ENCODE measurements at places on chromosomes 5 and 9. TPM values are rescaled to one million over a fixed set of nuclear protein-coding genes. Genes with fewer than 3 reads are reported as not detected.
A peak's percentile ranks its signal among the peaks of the same experiment; 100 is the strongest.

DNA sequence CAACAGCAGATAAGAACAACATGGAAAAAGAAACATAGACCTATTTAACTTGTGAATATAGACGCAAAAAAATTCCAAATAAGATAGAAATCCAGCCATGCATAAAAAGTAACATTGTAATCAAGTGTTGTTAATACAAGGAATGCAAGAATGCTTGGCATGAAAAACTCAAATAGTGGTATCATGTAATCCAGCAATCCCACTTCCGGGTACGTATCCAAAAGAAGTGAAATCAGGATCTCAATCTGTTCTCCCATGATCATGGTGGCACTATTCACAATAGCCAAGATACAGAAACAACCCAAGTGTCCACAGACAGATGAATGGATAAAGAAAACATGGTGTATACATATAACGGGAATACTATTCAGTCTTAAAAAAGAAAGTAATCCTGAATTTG is 437.4 kb downstream of the ARHGEF28 start:
- no peaks in the 10 kb centered on the region for H3K4me1 ChIP-seq
- no peaks in the 10 kb centered on the region for H3K27me3 ChIP-seq
- no peaks in the 10 kb centered on the region for H3K36me3 ChIP-seq
- H3K27ac ChIP-seq: no peak overlapping the region
- no peak overlapping the region for H3K4me3 ChIP-seq

DNA sequence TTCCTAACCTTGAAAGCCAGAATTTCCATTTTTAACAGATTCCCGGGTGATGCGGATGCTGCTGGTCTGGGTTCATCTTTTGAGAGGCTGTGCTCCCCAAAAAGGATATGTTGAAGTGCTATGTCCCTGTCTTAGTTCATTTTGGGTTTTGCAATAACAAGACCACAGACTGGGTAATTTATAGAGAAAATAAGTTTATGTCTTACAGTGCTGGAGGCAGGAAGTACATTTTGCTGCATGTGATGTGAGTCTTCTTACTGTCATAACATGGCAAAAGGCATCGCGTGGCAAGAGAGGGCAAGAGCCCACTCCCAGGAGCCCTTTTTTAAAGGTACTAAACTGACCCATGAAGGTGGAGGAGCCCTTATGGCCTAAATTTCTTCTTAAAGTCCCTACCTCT is 114.1 kb downstream of the DAPK1 start:
- no peak overlapping the region for H3K27ac ChIP-seq
- no peaks in the 10 kb centered on the region for H3K4me1 ChIP-seq
- H3K27me3 ChIP-seq: peaks cover 5% of the 10 kb centered on the region
- no peak for DNase-seq
- H3K36me3 ChIP-seq: no peaks in the 10 kb centered on the region
- H3K4me3 ChIP-seq: no peak overlapping the region

MELK gene
- polyA plus RNA-seq: 1.2 TPM

DNA sequence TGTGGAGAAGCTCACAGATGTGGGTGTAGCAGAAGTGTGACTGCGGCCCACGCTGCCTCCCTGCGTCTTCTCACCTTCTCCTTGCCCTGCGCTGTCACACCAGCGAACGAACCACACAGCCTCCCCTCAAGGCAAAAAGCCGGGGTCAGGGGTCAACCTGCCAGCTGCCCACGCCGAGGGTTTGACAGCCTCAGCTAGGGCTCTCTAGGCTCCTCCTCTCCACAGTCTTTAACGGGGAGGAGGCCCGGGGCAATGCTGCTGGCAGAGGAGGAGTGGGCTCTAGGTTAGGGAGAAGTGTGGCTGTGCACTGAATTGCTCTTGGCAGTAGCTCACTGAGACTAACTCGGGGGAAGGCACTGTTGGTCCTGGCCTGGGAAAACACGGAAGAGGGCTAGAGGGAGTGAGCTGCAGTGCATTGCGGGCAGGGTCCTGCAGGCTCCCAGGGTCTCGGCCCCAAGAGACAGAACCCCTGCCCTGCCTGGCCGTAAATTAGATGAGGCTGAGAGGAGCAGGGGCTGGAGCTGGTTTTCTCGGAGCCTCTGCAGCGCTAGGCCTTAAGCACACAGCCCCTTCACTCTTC is 4.2 kb upstream of the TRIM52 start:
- H3K4me1 ChIP-seq: peaks cover 19% of the 10 kb centered on the region
- H3K36me3 ChIP-seq: no peaks in the 10 kb centered on the region
- no peak overlapping the region for H3K27ac ChIP-seq
- DNase-seq: no peak
- peaks cover 11% of the 10 kb centered on the region for H3K27me3 ChIP-seq
- no peak overlapping the region for H3K4me3 ChIP-seq

OCLN gene
- 0.08 TPM for polyA plus RNA-seq

KIAA1958 gene
- polyA plus RNA-seq: 2.7 TPM

- H3K4me1 ChIP-seq: no peaks in the 10 kb centered on the region
- no peak overlapping the region for H3K4me3 ChIP-seq
- H3K27me3 ChIP-seq: peaks cover 2% of the 10 kb centered on the region
- no peaks in the 10 kb centered on the region for H3K36me3 ChIP-seq
- DNase-seq: no peak
- H3K27ac ChIP-seq: no peak overlapping the region
Measured at GRCh38 chr5:32779754-32780415, 68.8 kb downstream of the NPR3 start.

RAB3C gene
- not detected for polyA plus RNA-seq

DNA sequence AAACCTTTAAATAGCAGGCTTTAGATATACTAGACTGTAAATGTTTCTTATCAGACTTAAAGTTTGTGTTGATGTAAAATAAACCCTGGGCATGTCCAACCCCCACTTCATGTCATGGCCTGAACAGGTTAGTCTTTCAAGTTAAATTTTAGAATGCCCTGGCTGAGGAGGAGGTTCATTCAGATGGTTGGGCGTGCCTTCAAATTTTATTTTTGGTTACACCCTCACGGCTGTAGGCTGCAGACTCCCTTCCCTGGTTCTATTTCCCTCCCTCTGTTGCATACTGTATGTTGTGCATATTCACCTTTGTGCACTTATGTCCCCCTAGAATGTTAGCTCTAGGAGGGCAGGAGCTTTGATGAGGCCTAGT is 5.3 kb upstream of the BICD2 start:
- no peak for DNase-seq
- no peak overlapping the region for H3K27ac ChIP-seq
- H3K4me1 ChIP-seq: peaks cover 13% of the 10 kb centered on the region
- H3K27me3 ChIP-seq: peaks cover 11% of the 10 kb centered on the region

DNA sequence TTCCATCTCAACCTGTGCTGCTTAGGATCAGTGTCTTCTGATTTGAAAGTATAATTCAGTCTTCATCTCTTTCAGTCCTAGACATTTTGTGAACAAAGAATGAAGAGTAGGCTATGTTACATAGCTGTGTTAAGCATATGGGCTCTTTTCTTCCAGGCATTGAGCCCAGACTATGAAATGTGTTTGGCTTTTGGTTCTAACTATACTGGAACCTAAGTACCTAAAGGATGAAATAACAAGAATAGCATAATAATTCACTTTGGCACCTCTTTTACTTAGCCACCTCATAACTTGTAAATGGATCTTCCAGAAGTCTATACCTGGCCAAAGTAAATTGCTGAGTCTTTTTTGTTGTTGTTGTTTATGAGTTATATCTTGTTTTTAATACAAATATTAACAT is 71.4 kb downstream of the SLF1 start:
- no peak overlapping the region for H3K4me3 ChIP-seq
- no peaks in the 10 kb centered on the region for H3K27me3 ChIP-seq
- no peak for DNase-seq

GRCh38 chr9:112531666-112532282 is 45.1 kb downstream of the KIAA1958 start:
- H3K4me1 ChIP-seq: peaks cover 15% of the 10 kb centered on the region
- H3K36me3 ChIP-seq: no peaks in the 10 kb centered on the region
- DNase-seq: no peak
- no peaks in the 10 kb centered on the region for H3K27me3 ChIP-seq
- H3K27ac ChIP-seq: no peak overlapping the region

DOLPP1 gene
- 13.1 TPM for polyA plus RNA-seq

PCDHGB4 gene
- 0.13 TPM for polyA plus RNA-seq

TAF11L11 gene
- polyA plus RNA-seq: not detected

DNA sequence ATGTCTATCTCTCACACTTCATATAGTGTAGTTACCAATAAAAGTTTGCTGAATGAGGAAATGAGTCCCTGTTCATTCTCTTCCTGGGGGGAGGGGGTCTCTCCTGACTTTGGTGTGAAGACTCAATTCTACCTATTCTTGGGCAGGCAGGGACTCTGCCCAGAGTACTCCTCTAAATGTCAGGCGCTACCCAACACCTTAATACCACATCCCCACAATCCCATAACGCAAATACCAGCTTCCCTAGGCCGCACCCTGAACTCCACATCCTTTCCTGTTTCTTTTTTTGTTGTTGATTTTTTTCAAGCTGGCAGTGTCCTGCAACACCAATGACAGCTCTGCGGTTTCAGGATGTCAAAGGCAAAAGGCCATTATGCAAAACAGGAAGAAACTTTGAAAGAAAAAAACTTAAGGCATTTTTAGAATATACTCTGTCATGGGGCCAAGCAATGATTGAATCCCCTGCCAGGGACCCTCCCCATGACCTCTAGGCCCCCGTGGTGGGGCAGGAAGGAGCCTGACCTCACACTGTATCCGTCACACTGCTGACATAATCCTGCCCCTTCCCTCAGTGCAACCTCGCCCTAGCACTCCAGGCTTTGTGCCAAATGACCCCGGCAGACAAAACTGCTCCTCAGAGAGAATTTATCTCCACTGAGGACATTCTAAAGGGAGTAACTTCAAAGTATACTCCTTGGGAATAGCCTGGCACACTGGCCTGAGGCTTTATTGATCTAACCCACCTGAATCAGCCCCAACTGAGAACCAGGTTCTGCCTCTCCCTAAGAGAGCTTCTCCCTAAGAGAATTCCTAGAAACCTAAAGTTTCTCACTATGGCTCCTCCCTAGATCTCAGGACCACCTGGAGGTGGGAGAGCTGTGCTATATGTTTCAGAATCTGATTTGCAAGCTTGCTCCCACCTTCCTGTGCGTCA is 8.0 kb downstream of the B4GALT1 start:
- H3K27ac ChIP-seq: peak overlapping the region; percentile 99
- H3K4me3 ChIP-seq: peak overlapping the region; percentile 76
- peak; percentile 79 for DNase-seq

DNA sequence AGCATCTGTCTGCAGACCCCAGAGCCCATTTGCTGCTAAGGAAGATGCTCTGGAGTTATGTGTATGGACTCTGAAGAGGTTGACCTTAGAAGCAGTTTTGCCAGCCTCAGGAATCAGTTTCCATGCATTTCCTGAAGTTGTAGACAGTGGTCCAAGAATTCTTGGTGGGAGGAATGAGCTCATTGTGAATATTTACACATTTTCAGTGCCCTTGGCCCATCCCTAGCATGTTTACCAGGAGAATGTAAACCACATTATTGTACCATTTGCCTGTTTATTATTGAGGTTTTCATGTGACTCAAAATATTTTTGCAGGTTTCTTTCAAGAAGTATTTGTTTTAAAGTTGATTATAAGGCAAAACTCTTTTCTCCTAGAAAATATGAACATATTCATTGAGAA is 93.8 kb downstream of the NXNL2 start:
- no peaks in the 10 kb centered on the region for H3K36me3 ChIP-seq
- H3K27me3 ChIP-seq: peaks cover 4% of the 10 kb centered on the region

- DNase-seq: no peak
- no peak overlapping the region for H3K4me3 ChIP-seq
- H3K27me3 ChIP-seq: no peaks in the 10 kb centered on the region
- no peaks in the 10 kb centered on the region for H3K36me3 ChIP-seq
- no peaks in the 10 kb centered on the region for H3K4me1 ChIP-seq
Measured at GRCh38 chr9:82938426-82939218, 124.3 kb downstream of the RASEF start.

FOXD4L3 gene
- not detected for polyA plus RNA-seq

GPBP1 gene
- 95.6 TPM for polyA plus RNA-seq

ZBTB43 gene
- 10.3 TPM for polyA plus RNA-seq

DNA sequence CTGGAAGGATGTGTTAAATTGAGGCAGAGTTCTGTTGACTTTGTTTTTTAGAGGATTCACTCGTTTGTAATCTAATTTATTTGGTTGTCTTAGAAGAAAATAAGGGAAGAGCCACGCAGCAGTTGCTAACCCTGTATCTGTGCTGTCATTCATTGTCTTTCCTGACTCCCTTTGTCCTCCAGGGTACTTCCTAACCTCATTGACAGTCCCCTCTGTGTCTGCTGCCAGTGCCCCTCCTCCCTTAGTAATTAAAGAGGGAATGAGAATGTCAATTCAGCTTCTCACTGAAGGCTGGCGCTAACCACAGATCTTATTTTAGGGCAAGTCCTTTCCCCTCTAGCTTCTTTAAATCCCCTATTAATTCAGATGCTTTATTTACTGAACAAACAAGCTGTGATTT is 84.0 kb downstream of the MAST4 start:
- no peaks in the 10 kb centered on the region for H3K36me3 ChIP-seq
- H3K4me3 ChIP-seq: no peak overlapping the region
- H3K27me3 ChIP-seq: peaks cover 1% of the 10 kb centered on the region
- no peak for DNase-seq
- H3K27ac ChIP-seq: no peak overlapping the region
- H3K4me1 ChIP-seq: no peaks in the 10 kb centered on the region

DNA sequence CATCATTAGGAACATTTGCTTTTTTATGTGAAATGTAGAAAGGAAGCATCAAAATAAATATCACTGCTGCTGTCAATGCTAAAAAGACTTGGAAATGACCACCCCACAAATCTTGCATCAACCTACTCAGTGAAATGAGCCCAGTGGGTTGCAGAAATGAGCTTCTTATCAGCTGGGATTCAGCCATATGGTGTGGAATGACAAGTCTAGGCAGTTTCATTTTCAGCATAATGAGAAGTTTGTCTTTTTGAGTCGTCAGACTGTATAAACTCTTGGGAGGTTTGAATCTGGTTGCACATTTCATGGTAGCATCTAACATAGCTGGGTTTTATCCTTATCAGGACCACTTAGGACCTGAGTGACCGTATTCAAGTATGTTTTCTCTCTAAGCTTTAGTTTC is 251.1 kb upstream of the PPP1R2B start:
- H3K27me3 ChIP-seq: peaks cover 4% of the 10 kb centered on the region
- no peaks in the 10 kb centered on the region for H3K4me1 ChIP-seq
- H3K4me3 ChIP-seq: no peak overlapping the region
- H3K27ac ChIP-seq: no peak overlapping the region
- no peaks in the 10 kb centered on the region for H3K36me3 ChIP-seq

- H3K4me1 ChIP-seq: no peaks in the 10 kb centered on the region
- H3K27ac ChIP-seq: no peak overlapping the region
- H3K4me3 ChIP-seq: no peak overlapping the region
- DNase-seq: peak; percentile 26
Measured at GRCh38 chr5:111158105-111158744, 66.0 kb upstream of the CAMK4 start.

- no peak overlapping the region for H3K4me3 ChIP-seq
- peaks cover 4% of the 10 kb centered on the region for H3K27me3 ChIP-seq
- H3K4me1 ChIP-seq: no peaks in the 10 kb centered on the region
- H3K36me3 ChIP-seq: no peaks in the 10 kb centered on the region
- H3K27ac ChIP-seq: no peak overlapping the region
Measured at GRCh38 chr5:171709930-171710329, 75.7 kb upstream of the SMIM23 start.

GRCh38 chr5:103218164-103218563 is 40.4 kb upstream of the MACIR start:
- H3K36me3 ChIP-seq: no peaks in the 10 kb centered on the region
- no peak overlapping the region for H3K27ac ChIP-seq
- H3K27me3 ChIP-seq: no peaks in the 10 kb centered on the region
- no peak for DNase-seq
- H3K4me1 ChIP-seq: no peaks in the 10 kb centered on the region

PCDHB16 gene
- not detected for polyA plus RNA-seq

- peaks cover 88% of the 10 kb centered on the region for H3K4me1 ChIP-seq
- H3K27me3 ChIP-seq: peaks cover 8% of the 10 kb centered on the region
- peak; percentile 45 for DNase-seq
- peaks cover 20% of the 10 kb centered on the region for H3K36me3 ChIP-seq
- H3K27ac ChIP-seq: peak overlapping the region; percentile 87
Measured at GRCh38 chr9:114592356-114592755, 4.8 kb downstream of the ATP6V1G1 start.

All from immature natural killer cell (primary cell).